ENCODE measurements at places on chromosomes 2 and 18. TPM values are rescaled to one million over a fixed set of nuclear protein-coding genes. Genes with fewer than 3 reads are reported as not detected.
A peak's percentile ranks its signal among the peaks of the same experiment; 100 is the strongest.

DNA sequence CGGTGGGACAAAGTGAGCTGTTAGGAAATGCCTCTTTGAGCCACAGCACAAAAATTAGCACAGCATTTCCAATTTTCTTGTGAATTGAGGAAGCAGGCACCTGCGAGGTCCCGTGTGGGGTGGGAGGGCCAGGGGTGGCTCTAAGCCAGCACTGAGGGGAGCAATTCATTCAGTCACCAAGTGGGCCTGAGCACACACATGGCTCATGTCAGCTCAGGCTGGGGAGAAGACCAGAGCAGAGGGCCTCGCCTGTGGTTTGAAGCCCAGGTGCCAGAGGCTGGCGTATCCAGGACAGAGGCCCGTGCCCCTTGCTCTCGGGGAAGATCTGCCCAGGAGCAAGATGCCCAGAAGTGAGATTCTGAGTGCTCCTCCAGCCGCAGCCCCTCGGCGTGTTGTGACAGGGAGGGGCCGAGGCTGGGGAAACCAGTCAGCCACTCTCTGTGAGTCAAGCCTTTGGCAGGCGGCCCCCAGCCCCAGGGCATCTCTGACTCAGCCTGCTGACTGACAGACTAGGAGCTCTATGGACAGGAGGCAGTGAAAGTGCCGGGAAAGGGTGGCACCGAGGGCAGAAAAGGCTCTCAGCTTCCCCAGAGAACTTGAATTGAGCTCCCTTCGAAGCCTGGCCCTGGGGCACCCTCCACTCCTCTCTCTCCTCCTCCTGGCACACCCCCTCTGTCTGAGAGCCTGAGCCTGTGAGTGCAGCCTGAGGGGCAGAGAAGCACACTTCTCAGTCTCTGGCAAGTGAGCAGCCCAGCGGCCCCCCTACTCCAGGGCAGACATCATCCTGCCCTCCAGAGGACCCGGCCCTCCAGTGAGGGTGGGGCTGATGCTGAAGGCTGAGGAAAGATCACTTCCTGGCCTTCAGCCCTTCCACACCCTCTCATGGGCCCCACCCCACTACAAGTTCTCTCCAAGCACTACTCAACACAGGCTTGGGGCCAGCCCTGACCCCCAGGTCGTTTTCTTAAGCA, 32.3 kb downstream of the CYP26B1 start:
- no peaks in the 10 kb centered on the region for H3K4me1 ChIP-seq
- no peaks in the 10 kb centered on the region for H3K36me3 ChIP-seq
- no peak overlapping the region for H3K27ac ChIP-seq
- no peak for DNase-seq
- H3K27me3 ChIP-seq, result peaks cover 2% of the 10 kb centered on the region

The FAP gene
- not detected for total RNA-seq

DNA sequence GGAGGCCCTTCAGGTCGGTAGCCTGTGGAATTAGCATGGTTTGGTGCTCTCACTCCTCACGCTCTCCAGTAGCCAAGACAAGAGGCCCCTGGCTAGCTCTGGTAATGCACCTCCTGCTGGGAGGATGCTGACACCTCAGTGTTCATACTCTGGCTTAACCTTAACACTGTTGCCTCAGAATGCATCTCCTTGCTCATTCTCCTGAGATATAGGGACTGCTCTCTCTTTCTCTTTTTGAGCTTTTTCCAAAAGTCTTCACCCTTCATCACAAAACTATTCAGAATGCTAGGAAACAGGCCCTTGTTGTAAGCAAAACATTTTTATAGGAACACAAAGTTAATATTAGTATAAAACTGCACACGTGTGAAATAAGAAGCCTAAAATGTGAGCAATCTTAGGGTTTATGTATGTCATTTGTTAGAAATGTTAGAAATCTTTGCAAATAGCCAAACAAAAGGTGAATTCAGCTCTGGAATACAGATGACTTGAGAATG, 17.3 kb upstream of the IMPA2 start:
- DNase-seq, result no peak
- H3K27me3 ChIP-seq, result peaks cover 3% of the 10 kb centered on the region
- H3K27ac ChIP-seq, result no peak overlapping the region
- no peaks in the 10 kb centered on the region for H3K4me1 ChIP-seq
- H3K36me3 ChIP-seq, result no peaks in the 10 kb centered on the region

DNA sequence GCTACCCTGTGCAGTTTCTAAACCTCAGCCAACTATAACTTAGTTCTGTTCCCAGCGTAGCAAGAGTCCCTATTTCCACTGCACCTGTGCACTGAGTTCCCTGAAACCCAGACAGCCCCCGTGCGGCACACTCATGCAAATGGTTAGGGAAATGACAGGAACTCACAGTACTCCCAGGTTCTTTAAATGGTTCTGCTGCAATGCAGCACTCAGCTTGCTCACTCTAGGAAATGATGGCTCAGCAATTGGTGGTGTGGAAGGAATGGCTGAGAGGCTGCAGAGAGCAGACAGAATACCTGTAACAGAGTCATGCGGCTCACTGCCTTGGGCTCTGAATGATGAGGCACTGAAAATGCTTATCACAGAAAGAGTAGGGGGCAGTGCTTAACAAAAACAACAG, 143.0 kb downstream of the RAD51AP2 start:
- H3K36me3 ChIP-seq, result no peaks in the 10 kb centered on the region
- DNase-seq, result no peak
- no peak overlapping the region for H3K4me3 ChIP-seq
- H3K27ac ChIP-seq, result no peak overlapping the region

The SRSF7 gene
- total RNA-seq, result 276 TPM

- no peak for DNase-seq
- no peak overlapping the region for H3K27ac ChIP-seq
- no peaks in the 10 kb centered on the region for H3K36me3 ChIP-seq
- H3K4me1 ChIP-seq, result peaks cover 3% of the 10 kb centered on the region
Observed at GRCh38 chr2:205367331-205367935, 314.9 kb upstream of the NRP2 start.

The GTF2A1L gene
- not detected for total RNA-seq

The MYO5B gene
- total RNA-seq, result 0.02 TPM

DNA sequence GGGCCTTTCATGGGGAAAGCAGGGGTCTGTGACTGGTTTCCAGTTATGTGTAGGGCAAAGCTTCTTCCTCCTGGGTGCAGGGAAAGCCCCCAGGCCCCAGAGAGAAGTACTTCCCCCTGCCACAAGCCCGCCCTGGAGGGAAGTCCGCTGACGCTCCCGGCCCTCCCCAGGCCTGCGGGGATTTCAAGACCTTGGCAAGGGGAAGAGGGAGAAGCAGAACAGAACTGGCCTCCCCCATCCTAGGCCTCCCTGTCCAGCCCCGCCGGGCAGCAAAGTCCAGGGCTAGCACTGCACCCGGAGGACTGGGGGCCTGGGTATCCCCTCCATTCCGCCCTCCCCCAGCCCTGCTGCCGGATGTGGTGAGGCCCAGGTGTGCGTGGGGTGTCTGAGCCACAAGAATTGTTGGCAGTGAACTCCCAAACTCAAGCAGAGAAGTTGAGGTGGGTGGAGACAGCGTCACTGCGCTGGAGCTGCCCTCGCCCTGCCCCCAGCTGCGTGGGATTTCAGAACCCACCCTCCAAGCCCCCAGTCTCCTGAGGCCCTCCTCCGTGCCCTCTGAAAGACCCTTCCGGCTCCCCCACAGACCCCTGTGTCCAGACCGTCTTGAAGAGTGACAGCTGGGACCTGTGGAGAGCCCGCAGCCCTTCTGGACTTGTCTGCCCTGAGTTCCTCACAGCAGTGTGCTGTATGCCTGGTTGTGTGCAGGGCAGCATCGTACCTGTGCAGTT, 1.1 kb upstream of the DUSP2 start:
- H3K36me3 ChIP-seq, result peaks cover 38% of the 10 kb centered on the region
- peaks cover 63% of the 10 kb centered on the region for H3K4me1 ChIP-seq
- H3K4me3 ChIP-seq, result peak overlapping the region; percentile 85
- H3K27ac ChIP-seq, result peak overlapping the region; percentile 100

DNA sequence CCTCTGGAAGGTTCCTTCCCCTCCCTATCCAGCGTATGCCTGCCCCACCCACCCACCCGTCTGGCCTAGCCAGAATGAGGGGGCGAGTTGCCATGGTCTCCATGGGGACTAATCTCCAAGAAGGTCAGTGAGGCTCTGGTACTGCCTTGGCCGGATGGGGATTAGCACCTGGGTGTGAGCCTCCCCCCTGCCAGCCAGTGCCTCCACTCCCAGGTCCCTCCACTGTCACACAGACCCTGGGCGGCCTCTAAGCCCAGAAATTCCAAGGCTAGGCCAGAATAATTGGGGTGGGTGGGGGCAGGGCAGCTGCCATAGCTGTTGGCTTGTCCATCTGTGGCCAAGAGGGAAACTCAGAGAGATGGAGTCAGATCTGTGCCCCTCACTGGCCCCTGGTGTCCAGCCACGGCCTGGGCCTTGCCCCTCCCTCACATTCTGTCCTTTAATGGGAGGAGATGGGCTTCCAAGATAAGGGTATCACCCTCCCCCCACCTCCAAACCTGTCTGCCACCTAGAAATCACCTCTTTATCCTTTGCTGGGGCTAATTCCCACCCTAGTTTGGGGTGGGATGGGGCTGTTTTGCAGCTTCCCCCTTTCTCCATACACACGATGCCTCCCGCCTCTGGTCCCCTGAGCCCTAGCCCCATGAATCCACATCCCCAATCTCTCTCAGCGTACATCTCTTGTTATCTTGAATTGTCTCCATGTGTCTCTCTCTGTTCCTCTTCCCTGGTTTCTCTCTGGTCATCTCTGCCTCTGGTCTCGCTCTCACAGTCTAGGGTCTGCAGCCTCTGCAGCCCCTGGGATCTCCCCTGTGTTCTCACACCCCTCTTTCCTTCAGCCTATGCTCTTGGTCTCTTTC, 6.0 kb upstream of the CRYBA2 start:
- DNase-seq, result no peak
- H3K36me3 ChIP-seq, result no peaks in the 10 kb centered on the region
- no peak overlapping the region for H3K4me3 ChIP-seq
- peaks cover 72% of the 10 kb centered on the region for H3K27me3 ChIP-seq

The ATP6V1C2 gene
- total RNA-seq, result not detected

DNA sequence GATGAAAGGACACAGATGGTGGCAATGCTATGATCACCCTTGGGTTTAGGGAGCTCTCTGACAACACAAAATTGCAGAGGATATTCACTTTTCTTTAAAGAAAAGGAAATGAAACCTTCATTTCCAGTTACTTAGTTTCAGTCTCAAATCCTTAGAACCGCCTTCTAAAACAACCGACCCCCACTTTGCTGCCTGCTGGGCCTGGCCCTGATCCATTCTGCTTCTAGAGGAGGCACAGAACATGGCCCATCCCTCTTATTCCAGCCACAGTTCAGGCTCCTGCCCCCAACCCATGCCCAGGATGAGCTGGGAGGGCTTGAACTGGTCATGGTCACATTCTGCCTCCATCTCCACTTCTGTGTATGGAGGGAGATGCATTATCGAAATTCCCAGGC, 311.6 kb downstream of the EN1 start:
- no peaks in the 10 kb centered on the region for H3K4me1 ChIP-seq
- peaks cover 4% of the 10 kb centered on the region for H3K27me3 ChIP-seq
- H3K27ac ChIP-seq, result no peak overlapping the region
- DNase-seq, result no peak
- no peaks in the 10 kb centered on the region for H3K36me3 ChIP-seq
- no peak overlapping the region for H3K4me3 ChIP-seq

GRCh38 chr2:218981390-218981880, 3.5 kb downstream of the FEV start:
- no peaks in the 10 kb centered on the region for H3K36me3 ChIP-seq
- no peak for DNase-seq
- peaks cover 63% of the 10 kb centered on the region for H3K27me3 ChIP-seq
- peaks cover 28% of the 10 kb centered on the region for H3K4me1 ChIP-seq

The COL4A3 gene
- total RNA-seq, result not detected

GRCh38 chr2:167761465-167762136, 485.8 kb downstream of the STK39 start:
- no peaks in the 10 kb centered on the region for H3K4me1 ChIP-seq
- no peak overlapping the region for H3K4me3 ChIP-seq
- no peaks in the 10 kb centered on the region for H3K36me3 ChIP-seq
- DNase-seq, result no peak
- H3K27me3 ChIP-seq, result no peaks in the 10 kb centered on the region
